Adrenal gland (tissue), 19 donors: ENCODE measurements at places on chromosomes 12 and 14. TPM values are rescaled to one million over a fixed set of nuclear protein-coding genes. Genes with fewer than 3 reads are reported as not detected.

DNA sequence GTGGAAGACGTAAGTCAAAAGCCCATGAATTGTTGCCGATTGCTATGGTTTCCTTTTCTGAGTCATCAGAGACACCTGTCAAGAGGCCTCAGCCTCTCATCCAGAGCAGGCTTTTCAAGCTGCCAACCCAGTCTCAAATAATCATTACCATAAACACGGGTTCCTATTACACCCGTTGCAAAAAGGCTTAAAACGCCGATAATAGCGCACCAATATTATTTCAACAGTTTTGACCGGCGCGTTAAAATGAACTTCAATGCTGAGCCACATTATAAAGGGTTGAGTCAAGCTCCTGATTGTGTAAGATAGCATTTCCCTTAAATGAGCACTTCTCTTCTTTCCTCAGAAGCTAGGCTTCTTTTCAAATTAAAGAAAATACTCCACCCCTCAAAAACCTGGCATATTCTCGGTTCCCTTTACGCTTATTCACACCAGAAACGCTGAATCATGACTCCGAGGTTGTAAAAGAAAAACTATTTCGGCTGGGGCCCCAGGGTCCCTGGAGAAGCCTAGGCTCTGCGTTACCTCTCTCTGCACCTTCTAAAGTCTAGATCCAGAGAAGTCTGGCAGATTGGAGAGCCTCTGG is 1.4 kb downstream of the TMTC1 start:
- no peaks in the 10 kb centered on the region for H3K36me3 ChIP-seq
- DNase-seq = no peak
- H3K4me3 ChIP-seq = peak overlapping the region; percentile 67
- H3K4me1 ChIP-seq = no peaks in the 10 kb centered on the region
- no peaks in the 10 kb centered on the region for H3K27me3 ChIP-seq

- H3K27ac ChIP-seq = no peak overlapping the region
- H3K4me1 ChIP-seq = no peaks in the 10 kb centered on the region
- no peaks in the 10 kb centered on the region for H3K36me3 ChIP-seq
- H3K4me3 ChIP-seq = no peak overlapping the region
- no peaks in the 10 kb centered on the region for H3K27me3 ChIP-seq
- DNase-seq = no peak
Observed at GRCh38 chr14:49930720-49931119, 37.8 kb downstream of the ARF6 start.

GRCh38 chr12:62995097-62995496 is 60.1 kb upstream of the PPM1H start:
- DNase-seq = no peak
- H3K4me1 ChIP-seq = no peaks in the 10 kb centered on the region
- H3K27me3 ChIP-seq = no peaks in the 10 kb centered on the region
- H3K4me3 ChIP-seq = no peak overlapping the region

DNA sequence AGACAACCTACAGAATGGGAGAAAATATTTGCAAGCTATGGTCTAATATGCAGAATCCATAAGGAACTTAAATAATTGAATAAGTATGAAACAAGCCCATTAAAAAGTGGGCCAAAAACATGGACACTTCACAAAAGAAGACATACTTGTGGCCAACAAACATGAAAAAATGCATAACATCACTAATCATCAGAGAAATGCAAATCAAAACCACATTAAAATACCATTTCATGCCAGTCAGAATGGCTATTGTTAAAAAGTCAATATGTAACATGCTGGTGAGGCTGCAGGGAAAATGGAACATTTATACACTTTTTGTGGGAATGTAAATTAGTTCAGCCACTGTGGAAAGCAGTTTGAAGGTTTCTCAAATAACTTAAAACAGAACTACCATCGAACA is 945.4 kb upstream of the FLRT2 start:
- no peak overlapping the region for H3K27ac ChIP-seq
- H3K27me3 ChIP-seq = no peaks in the 10 kb centered on the region
- no peaks in the 10 kb centered on the region for H3K36me3 ChIP-seq
- no peaks in the 10 kb centered on the region for H3K4me1 ChIP-seq

DNA sequence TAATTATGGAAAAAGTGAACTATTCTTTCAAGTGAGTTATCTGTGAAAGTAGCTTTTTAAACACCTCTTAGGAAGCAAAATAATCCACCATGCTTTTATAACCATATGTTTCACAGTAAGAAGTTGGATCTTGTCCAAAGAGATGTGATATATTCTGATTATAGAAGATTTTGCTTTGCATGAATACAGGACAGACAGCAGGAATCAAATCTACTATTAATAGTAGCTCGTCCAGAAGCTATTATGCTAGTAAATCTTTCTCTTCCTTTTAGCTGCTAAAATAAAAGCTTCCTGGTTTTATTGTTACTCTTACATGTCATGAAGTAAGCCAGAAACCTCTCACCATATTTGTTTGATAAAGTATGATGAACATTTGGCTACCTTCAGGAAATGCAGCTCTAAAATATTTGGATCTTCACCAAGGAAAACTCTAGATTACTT is 257.0 kb downstream of the IPO8 start:
- H3K4me3 ChIP-seq = no peak overlapping the region
- H3K27me3 ChIP-seq = no peaks in the 10 kb centered on the region
- no peak for DNase-seq
- H3K27ac ChIP-seq = no peak overlapping the region
- no peaks in the 10 kb centered on the region for H3K36me3 ChIP-seq
- H3K4me1 ChIP-seq = no peaks in the 10 kb centered on the region

GRCh38 chr14:78346747-78347146 is 176.6 kb downstream of the NRXN3 start:
- H3K4me1 ChIP-seq = no peaks in the 10 kb centered on the region
- no peaks in the 10 kb centered on the region for H3K27me3 ChIP-seq
- no peak for DNase-seq
- no peaks in the 10 kb centered on the region for H3K36me3 ChIP-seq
- H3K4me3 ChIP-seq = no peak overlapping the region

DNA sequence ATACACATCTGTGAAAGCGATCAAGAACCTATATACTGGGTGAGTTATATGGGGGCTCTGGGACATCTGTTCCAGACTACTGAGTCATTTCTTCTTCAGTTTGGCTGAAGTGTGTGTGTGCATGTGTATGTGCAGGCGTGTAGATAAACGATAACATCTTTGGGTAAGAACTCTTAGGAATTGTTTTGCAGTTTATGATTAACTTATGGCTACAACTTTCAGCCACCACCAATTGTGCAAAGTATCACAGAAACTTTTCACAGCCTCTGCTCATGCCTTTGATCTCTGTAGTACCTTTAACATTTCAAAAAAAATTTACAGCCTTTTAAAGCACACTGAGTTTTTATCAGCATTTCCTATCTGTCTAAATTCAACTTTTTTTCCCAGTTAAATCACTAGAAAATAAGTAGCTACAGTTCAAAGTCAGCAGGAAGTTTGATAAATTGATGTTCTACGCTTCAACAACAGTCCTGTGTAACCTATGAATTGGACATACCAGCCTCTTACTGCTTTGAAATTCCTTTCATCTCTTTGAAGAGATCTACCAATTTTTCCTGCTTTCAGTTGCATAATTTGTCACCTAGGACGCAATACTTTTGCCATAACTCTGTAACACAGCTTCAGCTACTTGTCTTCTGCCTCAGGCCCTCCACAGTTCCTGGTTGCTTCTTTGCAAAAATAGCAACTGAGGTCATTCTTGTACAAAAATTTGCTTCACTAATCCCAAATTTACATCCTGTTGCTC is 43.0 kb downstream of the PPM1H start:
- H3K36me3 ChIP-seq = no peaks in the 10 kb centered on the region
- H3K27me3 ChIP-seq = no peaks in the 10 kb centered on the region
- no peak for DNase-seq

- no peaks in the 10 kb centered on the region for H3K4me1 ChIP-seq
- H3K4me3 ChIP-seq = no peak overlapping the region
- no peak overlapping the region for H3K27ac ChIP-seq
- no peaks in the 10 kb centered on the region for H3K27me3 ChIP-seq
- H3K36me3 ChIP-seq = no peaks in the 10 kb centered on the region
Observed at GRCh38 chr12:127501916-127502315, 765.1 kb upstream of the TMEM132C start.

GNS gene
- 608 TPM for total RNA-seq

GRCh38 chr14:93901813-93902212 is 25.3 kb upstream of the FAM181A start:
- DNase-seq = no peak
- no peaks in the 10 kb centered on the region for H3K27me3 ChIP-seq
- H3K27ac ChIP-seq = no peak overlapping the region
- H3K36me3 ChIP-seq = no peaks in the 10 kb centered on the region

- H3K4me1 ChIP-seq = no peaks in the 10 kb centered on the region
- no peaks in the 10 kb centered on the region for H3K36me3 ChIP-seq
- H3K27ac ChIP-seq = no peak overlapping the region
- no peak overlapping the region for H3K4me3 ChIP-seq
- DNase-seq = no peak
Observed at GRCh38 chr12:124026755-124027745, 54.0 kb downstream of the ZNF664 start.

GRCh38 chr14:69300601-69301221 is 40.8 kb downstream of the GALNT16 start:
- H3K4me3 ChIP-seq = no peak overlapping the region
- no peak overlapping the region for H3K27ac ChIP-seq
- H3K27me3 ChIP-seq = no peaks in the 10 kb centered on the region
- no peak for DNase-seq

OR4E2 gene
- not detected for total RNA-seq

DNA sequence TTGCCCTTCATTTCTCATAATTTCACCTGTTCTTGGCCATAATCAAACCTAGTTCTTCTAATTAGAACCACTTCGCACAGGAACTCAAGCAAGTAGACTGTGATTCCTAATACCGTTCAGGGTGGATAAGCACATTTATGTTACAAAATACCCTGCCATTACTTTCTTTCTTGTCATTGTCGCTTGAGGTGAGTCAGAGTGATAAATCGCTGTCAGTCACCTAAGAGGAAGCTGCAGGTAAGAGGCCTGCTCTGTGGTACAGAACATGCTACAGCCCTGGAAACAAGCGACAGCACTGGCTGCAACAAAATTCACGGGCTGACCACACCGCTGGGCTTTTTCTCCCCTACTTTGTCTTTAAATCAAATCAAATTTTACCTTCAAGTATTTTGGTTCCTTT is 218.2 kb downstream of the ANO6 start:
- H3K27ac ChIP-seq = no peak overlapping the region
- no peaks in the 10 kb centered on the region for H3K4me1 ChIP-seq
- H3K4me3 ChIP-seq = no peak overlapping the region
- no peak for DNase-seq
- H3K36me3 ChIP-seq = no peaks in the 10 kb centered on the region

NTN4 gene
- 34.2 TPM for total RNA-seq

SLC10A1 gene
- not detected for total RNA-seq

ACVRL1 gene
- total RNA-seq = 59.3 TPM

CLEC12A gene
- 2.3 TPM for total RNA-seq

- no peak overlapping the region for H3K27ac ChIP-seq
- DNase-seq = no peak
- no peaks in the 10 kb centered on the region for H3K27me3 ChIP-seq
- H3K4me3 ChIP-seq = no peak overlapping the region
Observed at GRCh38 chr14:86055512-86056075, 525.6 kb downstream of the FLRT2 start.

DNA sequence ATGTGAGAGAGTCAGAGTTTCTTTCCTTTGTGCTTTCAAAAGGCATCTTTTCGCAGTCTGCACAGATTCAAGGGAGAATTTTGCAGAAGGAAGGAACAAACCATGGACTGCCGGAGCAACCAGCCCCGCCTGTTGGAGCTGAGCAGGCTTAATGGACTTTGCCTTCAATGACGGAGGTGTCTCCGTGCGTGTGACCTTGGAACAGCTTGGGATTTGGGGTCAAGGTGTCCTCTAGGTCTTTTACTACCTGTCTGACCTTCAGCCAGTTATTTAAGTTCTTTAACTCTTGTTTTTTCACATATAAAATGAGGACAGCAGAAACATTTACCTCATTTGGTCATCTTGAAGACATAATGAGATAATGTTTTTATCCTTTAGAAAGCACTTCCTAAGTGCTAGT is 4.1 kb downstream of the FGF23 start:
- no peaks in the 10 kb centered on the region for H3K4me1 ChIP-seq
- no peaks in the 10 kb centered on the region for H3K36me3 ChIP-seq
- no peak overlapping the region for H3K27ac ChIP-seq
- no peaks in the 10 kb centered on the region for H3K27me3 ChIP-seq
- H3K4me3 ChIP-seq = no peak overlapping the region

DNA sequence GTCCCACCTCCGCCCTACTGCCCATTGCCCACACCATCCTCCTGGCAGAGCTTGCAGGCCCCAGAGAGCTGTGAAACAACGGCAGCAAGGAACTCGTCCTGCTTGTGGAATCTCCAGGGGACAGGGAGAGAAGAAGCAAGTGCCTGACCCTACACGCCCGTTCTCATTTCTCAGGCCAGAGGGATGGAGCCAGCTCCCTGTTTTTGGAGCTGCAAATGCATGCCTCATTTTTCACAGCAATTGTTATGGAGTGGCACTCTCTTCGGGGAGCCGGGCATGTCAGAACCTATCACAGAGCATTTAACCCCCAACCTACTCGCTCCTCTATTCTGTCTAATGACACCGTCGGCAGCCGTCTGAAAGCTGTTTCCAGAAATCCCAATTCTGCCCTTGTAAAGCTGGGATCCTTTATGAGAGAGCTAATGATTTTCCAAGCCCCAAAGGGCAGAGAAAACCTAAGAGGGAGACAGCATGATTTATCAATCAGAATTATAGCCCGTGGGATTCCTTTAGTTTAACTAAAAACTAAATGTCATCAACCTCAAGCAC is 222.3 kb upstream of the NOS1 start:
- no peaks in the 10 kb centered on the region for H3K36me3 ChIP-seq
- no peak overlapping the region for H3K4me3 ChIP-seq
- no peak overlapping the region for H3K27ac ChIP-seq
- DNase-seq = no peak
- no peaks in the 10 kb centered on the region for H3K4me1 ChIP-seq
- H3K27me3 ChIP-seq = peaks cover 16% of the 10 kb centered on the region

CLEC9A gene
- not detected for total RNA-seq

- H3K27ac ChIP-seq = no peak overlapping the region
- H3K4me1 ChIP-seq = no peaks in the 10 kb centered on the region
- no peaks in the 10 kb centered on the region for H3K27me3 ChIP-seq
- H3K4me3 ChIP-seq = no peak overlapping the region
- no peaks in the 10 kb centered on the region for H3K36me3 ChIP-seq
Observed at GRCh38 chr14:98925354-98926040, 346.5 kb downstream of the BCL11B start.
